NCI-H2081 (cell line): ENCODE measurements at places on chromosomes 6 and 20.

DNA sequence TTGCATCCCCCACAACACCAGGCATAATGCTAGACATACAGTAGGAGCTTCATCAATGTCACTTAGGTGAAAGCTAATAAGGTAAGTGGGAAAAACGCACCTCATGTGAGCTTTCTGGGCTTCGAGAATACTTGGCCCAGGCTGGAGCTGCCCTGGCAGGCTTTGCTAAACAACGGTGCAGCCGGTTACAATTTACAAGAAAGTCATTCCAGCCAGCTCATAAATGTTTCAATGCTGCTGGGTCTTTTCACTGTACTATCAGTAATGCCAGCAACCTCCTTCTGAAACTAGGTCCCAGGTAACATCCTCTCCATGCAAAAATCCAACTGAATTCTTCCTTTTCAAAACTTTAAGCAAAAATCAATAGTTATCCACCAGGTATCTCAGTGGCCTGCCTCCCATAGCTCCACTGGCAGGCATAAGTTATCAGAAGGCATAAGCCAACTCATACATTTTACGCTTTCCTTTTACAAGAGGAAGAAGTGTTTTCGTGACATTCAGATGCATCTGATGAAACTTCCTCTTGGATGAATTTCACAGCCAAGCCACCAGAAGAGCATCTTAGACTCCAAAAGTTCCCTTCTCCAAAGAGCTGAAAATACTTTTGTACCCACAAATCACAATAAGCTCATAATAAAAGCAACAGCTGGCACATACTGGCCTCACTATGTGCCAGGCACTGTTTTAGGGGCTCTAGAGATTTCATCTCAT is 56.3 kb downstream of the RTN4IP1 start:
- no peak for DNase-seq

DNA sequence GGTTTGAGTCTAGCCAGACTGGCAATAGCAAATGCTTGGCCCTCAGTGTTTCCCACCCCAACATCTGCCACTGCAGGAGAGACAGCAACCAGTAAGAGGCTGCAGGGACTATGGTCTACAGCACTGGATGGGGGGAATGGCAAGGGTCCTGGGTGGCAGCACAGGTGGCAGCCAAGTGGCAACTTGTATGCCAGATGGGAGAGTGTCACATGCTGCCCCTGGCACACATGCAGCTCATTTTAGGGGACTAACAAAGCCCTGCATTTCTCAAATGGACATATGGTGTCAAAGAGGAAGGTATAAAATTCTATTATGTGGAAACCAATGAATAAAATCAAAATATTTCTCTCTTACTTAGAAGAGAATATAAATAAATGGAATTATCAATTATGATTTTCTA is 298.7 kb upstream of the MARCKS start:
- no peak for DNase-seq

DNA sequence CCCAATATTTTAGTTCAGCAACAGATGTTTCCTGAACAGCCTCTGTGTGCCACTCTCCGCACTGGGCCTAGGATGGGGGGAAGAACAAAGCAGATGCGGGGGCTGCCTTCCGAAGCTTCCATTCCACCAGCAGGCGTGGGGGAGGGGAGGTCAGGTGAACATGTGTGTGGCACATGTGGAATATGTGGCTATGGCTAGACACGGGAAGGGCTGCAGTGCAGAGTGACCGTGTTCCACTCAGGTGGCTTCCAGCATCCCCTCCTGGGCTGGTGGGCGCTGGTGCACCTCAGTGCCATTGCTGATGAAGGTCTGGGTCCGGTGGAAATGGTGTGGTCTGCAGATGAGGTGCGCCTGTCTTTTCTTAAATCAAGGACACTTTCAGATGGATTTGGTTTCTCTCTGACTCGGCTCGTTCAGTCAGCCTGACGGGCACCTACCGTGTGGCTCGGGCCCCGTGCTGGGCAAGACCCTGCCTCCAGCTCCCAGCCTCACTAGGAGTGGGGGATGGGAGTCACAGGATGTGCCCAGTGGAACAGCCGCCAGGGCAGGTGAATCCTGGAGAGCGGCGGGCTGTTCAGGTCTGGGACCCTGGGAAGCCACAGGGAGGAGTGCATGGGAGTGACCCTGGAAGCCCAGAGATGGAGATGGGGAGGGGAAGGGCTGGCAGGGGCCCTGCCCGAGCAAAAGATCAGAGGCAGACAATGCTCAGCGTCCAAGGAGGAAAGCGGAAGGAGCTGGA is 111.0 kb downstream of the SYCP2 start:
- no peak for DNase-seq

- no peak for DNase-seq
These were observed 36.3 kb downstream of the HEBP2 start for GRCh38 chr6:138440296-138440695.

- DNase-seq = peak; percentile 7
These were observed 274.1 kb upstream of the MAP3K7 start for GRCh38 chr6:90860822-90861601.

DNA sequence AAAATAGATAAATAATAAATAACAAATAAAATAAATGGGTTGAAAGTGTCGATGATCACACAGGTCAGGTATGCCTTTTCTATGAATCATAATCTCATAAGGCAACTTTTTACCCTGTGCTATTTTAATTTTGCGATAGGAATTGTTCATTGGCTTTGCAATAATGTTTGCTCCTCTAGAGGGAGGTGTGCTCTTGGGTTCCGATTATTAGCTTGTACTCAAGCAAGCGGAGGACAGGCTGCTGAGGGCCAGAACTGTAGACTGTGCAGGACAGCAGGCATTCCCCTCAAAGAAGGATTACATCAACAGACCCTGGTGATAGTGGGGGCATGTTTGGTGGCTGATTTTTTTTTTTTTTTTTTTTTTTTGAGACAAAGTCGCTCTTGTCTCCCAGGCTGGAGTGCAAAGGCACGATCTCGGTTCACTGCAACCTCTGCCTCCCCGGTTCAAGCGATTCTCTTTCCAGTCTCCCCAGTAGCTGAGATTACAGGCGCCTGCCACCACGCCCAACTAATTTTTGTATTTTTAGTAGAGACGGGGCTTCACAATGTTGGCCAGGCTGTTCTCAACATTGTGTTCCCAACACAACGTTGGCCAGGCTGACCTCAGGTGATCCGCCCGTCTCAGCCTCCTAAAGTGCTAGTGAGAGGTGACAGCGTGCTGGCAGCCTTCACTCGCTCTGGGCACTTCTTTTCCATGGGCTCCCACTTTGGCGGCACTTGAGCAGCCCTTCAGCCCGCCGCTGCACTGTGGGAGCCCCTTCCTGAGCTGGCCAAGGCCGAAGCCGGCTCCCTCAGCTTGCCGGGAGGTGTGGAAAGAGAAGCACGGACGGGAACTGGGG is 35.6 kb downstream of the RIOK1 start:
- no peak for DNase-seq

- DNase-seq = no peak
These were observed 182.6 kb downstream of the TTLL2 start for GRCh38 chr6:167507376-167507945.

- DNase-seq = no peak
These were observed 136.2 kb downstream of the GMPR start for GRCh38 chr6:16374461-16375200.

DNA sequence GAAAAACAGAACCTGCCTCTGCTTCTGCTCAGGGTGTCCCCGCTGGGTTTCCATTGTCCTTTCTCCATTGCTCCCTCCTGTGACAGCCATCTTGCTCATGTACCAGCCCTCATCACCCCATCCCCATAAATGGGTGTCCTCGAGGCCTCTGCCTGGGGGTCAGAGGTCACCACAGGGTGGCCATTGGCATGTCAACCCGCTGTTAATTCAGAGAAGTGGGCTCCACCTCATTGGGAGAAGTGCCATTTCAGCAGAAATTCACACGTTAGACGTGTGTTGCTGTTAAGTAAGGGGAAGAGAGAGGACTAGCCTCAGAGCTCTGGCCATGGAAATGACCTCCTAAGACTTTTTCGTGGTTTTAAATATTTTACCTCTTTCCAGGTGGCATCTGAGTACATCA is 71.9 kb downstream of the PTPN1 start:
- DNase-seq = no peak

DNA sequence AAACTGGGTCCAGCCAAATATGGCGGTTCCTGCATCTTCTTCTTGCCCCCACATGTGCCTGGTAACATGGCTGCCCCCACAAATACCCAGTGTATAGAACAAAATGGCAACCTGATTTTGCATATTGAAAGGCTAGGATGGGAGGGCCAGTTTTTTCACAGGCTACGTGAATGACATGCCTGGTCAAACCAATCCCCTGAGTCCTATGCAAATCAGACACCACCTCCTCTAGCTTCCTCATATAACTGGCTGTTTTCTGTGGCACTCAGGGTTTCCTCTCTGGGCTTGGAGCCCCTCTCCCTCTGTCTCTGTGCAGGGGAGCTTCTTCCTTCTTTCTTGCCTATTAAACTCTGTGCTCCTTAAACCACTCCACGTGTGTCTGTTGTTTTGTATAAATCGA is 372.1 kb downstream of the KIF16B start:
- no peak for DNase-seq

DNA sequence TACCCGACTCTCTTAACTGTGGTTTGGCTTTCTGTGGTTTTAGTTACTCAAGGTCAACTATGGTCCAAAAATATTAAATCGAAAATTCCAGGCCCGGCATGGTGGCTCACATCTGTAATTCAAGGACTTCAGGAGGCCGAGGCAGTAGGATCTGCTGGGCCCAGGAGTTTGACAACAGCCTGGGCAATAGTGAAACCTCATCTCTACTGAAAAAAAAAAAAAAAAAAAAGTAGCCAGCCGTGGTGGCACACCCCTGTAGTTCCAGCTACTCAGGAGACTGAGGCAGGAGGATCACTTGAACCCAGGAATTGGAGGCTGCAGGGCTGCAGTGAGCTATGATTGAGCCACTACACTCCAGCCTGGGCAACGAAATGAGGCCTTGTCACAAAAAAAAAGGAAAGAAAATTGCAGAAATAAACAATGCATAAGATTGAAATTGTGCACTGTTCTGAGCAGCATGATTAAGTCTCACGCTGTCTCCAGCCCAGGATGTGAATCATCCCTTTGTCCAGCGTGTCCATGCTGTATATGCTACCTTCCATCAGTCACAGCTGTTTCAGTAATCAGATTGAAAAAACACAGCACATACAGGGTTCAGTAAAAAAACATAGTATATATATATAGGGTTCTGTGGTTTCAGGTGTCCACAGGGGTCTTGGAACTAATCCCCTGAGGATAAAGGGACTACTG is 40.7 kb downstream of the RGS17 start:
- DNase-seq = no peak
